Right forelimb (tissue), 1 donor: ENCODE measurements at places on chromosomes 11 and 22.

GRCh38 chr22:44638971-44639760 is 62.8 kb upstream of the PRR5 start:
- peak; percentile 85 for DNase-seq

- DNase-seq = no peak
These were observed 33.0 kb downstream of the PPP6R2 start for GRCh38 chr22:50376085-50376651.

DNA sequence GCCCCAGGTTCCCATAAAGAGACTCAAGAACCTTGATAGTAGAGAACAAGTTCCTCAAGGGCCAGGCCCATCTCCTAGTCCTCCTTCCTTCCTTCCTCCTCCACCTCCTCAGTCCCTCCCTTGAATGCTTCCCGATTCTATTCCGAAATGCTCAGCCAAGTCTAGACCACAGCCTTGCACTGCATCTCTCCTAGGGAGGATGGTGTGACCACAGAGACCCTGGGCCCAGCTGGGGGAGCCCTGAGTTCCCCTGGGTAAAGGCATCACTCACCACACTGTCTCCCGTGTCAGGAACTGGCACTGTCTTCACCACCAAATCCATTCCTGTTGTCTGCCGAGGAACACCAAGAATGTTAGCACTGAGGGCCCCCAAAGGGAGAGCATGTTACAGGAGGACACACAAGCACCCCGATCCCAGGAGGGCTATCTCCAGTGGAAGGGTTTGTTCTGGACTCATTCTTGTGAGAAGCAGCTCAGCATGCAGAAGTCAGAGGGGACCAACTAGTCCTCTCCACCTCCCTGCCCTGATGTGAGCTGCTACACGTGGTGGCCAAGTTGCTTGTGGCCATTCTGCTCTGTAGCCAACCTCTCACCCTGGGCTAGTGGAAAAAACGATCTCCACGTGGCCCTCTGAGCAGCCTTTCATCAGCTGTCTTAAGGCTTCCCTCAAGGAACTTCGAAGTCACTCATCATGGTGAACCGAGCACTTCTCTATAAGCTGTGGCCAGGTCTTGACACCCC is 8.7 kb downstream of the IFT27 start:
- DNase-seq = no peak

DNA sequence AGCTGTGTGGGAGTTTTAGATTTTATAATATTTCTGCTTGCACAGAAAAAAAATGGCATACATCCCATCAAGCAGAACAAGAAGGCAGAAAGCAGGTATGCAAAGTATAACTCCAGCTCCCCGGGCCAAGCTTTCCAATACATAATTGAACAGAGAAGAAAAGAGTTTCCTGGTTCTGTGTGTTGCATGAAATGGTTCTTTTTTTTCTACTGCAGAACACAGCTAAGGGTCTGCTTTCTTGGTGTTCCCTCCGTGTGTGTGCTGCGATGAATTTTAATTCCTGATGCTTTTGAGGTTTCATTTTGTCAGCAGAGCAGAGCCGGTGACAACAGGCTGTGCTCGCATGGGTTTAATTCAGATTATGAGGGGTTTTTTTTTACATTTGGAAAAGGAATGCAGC is 70.7 kb upstream of the TTC12 start:
- no peak for DNase-seq

DNA sequence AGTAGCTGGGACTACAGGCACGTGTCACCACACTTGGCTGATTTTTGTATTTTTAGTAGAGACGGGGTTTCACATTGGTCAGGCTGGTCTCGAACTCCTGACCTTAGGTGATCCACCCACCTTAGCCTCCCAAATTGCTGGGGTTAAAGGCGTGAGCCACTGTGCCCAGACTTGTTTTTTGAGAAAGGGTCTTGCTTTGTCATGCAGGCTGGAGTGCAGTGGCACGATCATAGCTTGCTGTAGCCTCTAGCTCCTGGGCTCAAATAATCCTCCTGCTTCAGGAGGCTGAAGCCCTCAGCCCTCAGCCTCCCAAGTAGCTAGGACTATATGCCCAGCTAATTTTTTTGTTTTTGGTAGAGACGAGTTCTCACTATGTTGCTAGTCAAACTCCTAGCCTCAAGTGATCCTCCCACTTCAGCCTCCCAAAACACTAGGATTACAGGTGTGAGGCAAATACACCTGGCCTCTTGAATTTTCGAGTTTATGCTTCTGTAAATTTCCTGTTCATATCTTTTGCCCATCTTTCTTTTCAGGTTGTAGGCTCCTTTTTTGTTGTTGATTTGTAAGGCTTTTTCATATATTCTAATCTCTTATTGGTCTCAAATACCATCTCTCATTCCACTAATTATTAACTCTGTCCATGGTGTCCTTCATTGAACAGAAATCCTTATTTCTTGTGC is 3.4 kb upstream of the RBM4B start:
- no peak for DNase-seq

GRCh38 chr11:105033781-105034180 is 1.2 kb downstream of the CASP1 start:
- no peak for DNase-seq

GRCh38 chr11:62120001-62120400 is 3.8 kb upstream of the INCENP start:
- no peak for DNase-seq

- DNase-seq = no peak
These were observed 173.3 kb downstream of the PGR start for GRCh38 chr11:100956351-100956750.

- DNase-seq = peak; percentile 43
These were observed 4.9 kb downstream of the SCGB1C1 start for GRCh38 chr11:197741-198235.

GRCh38 chr11:99418927-99419720 is 398.4 kb downstream of the CNTN5 start:
- no peak for DNase-seq

GRCh38 chr11:11243209-11243589 is 109.9 kb downstream of the CSNK2A3 start:
- DNase-seq = peak; percentile 59

- DNase-seq = no peak
These were observed 24.5 kb upstream of the RAG2 start for GRCh38 chr11:36622431-36623136.

- peak; percentile 73 for DNase-seq
These were observed 40.7 kb upstream of the CD82 start for GRCh38 chr11:44524751-44525201.

DNA sequence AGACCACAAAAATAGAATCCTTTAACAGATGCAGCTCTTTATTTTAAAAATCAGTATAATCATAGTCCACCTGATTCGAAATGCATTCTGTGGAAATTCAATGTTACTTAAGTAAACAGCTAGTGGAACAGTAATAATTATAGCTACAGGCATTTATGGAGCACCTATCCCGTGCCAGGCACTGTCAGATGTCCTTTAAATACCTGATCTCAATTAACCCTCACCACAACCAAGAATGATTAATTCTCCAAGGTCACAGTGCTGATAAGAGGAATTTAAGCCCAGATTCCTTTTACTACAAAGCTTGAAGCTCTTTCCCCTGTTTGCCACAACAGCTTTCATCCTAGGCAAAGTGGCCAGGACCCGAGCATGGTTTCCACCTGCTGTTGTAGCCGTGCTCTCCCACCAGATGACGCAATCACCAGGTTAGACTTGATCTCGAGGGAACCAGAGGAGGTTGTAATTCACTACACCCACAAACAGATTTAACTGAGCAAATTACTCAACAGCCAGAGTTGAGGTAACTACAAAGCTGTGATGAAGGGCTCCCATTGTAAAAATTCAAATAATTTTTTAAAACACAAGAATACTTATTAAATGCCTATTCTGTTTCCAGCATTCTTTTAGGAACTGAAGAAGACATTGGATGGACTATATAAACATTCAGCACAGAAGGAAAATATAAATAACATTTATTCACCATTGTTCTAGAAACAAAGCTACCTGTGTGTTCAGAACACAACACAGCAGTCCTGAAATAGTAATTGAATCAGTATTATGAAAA is 10.3 kb downstream of the PRDM10 start:
- no peak for DNase-seq

GRCh38 chr22:42347281-42347824 is 76.9 kb upstream of the TCF20 start:
- no peak for DNase-seq

DNA sequence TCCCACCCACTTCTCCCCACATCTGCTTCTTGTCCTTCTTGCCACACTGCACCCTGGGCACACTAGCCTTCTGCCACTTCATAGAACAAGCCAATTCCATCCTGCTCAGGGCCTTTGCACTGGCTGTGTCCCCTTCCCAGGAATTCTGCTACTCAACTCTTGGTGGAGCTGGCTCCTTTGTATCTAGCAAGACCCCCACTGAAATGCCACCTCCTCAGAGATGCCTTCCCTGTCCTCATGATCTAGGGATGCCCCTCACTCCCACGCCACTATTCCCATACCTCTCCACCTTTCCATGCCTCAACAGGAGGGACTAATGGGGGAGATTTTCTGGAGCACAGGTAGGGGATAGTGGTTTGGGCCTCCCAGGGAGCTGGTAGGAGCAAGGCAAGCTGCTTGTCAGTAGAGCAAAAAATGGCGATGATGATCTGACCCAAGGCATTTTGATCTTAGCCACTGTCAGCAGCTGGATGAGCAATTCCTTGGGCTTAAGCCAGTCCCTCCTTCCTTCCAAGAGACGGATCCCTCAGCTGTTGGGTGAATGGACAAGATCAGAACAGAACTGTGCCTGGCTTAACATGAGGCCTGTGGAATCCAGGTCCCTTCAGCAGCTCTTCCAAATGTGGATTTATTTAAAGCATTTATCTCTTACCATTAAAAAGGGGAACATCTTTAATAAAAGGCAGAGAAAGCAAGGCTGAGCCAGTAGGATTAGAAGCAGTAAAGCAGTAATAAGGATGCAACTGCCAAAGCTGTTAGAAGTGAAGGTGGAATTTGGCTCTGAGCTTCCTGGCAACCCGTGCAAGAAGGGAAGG is 4.0 kb upstream of the PRDM11 start:
- DNase-seq = no peak

GRCh38 chr11:22407921-22408320 is 69.7 kb downstream of the SLC17A6 start:
- DNase-seq = no peak
